Osteocyte (in vitro differentiated cells): ENCODE measurements at places on chromosomes 2 and 18. TPM values are rescaled to one million over a fixed set of nuclear protein-coding genes. Genes with fewer than 3 reads are reported as not detected.

The BCL11A gene
- 9.7 and 10.7 TPM in 2 replicates for total RNA-seq

The PLEKHH2 gene
- 17.4 and 19.6 TPM in 2 replicates for total RNA-seq

- no peak overlapping the region for H3K4me3 ChIP-seq
- peaks cover 24% of the 10 kb centered on the region for H3K4me1 ChIP-seq
- peaks cover 2% of the 10 kb centered on the region for H3K27me3 ChIP-seq
- no peak overlapping the region for H3K27ac ChIP-seq
- DNase-seq, result no peak
Measured at GRCh38 chr2:209476367-209477208, 52.7 kb downstream of the MAP2 start.

DNA sequence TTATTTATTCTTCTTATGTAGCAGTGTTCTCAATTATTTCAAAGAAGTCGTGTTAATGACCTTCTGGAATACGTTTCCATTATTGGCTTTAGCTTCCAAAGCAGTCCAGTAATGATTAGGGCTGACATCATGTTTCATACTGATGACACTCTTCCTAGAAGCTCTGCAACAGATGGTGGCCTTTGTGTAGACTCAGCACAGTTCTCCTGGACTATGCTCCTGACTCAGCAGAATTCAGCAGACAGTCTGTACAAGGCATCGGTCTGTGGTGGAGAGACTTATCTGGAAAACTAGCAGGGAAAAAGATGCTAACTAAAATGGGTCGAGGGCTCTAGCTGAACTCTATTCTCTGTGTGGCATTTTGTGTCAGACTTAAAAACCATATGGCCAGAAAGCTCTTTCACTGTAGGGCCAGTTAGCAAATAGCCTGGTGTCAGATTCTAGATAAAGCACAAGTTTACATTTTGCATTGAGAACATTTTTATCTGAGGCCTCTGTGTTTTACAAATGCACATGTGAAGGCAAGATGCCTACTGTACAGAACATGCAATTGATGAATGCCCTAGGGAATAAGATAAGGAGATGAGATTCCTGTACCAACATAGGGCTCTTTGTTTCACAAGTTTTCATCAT, 35.1 kb downstream of the GULP1 start:
- H3K36me3 ChIP-seq, result no peaks in the 10 kb centered on the region
- peaks cover 38% of the 10 kb centered on the region for H3K4me1 ChIP-seq
- H3K27me3 ChIP-seq, result no peaks in the 10 kb centered on the region
- DNase-seq, result no peak
- no peak overlapping the region for H3K4me3 ChIP-seq

GRCh38 chr2:54569745-54570301, 113.7 kb downstream of the SPTBN1 start:
- no peaks in the 10 kb centered on the region for H3K27me3 ChIP-seq
- H3K4me3 ChIP-seq, result no peak overlapping the region
- DNase-seq, result no peak
- peaks cover 74% of the 10 kb centered on the region for H3K4me1 ChIP-seq

- peaks cover 4% of the 10 kb centered on the region for H3K27me3 ChIP-seq
- H3K4me3 ChIP-seq, result no peak within 1 kb of the TSS
- no peak for DNase-seq
- peaks cover 35% of the 10 kb centered on the region for H3K4me1 ChIP-seq
- H3K36me3 ChIP-seq, result no peaks in the 10 kb centered on the region
- peak within 1 kb of the TSS; percentile 32 for H3K27ac ChIP-seq
Measured at GRCh38 chr2:85584354-85584856, at the start of gene VAMP5. VAMP5 (plus strand) TSS chr2:85584431; CDS start chr2:85584491, 60 bp downstream.

DNA sequence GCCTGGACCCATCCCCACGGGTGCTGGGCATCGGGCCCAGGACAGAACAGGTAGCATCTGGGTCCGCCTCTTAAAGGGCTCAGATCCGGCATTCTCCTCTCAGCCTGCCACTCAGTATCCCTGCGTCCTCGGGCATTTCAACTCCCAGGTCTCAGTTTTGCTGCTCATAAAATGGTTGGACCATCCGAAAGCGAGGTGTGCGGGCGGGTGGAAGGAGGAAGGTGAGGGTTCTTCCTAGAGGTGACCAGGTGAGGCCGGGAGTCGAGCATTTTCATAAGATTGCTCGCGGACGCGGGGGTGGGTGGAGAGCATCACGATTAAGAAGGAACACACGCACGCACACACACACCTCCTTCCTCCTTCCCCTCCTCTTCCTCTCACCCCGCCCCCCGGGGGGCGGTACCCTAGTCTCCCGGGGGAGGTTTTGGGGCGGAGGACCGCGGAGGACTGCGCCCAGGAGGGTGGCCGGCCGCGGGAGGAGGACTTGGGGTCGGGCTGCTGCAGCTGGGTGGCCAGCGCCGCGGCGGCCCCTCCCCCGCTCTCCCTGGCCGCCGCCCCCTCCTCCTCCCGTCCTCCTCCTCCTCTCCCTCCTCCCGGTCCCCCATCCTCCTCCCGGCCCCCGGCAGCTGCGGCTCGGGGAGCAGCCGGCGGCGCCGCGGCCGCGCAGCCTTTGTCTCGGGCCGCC, 97.9 kb upstream of the GPR45 start:
- H3K36me3 ChIP-seq, result no peaks in the 10 kb centered on the region
- no peak for DNase-seq
- H3K4me1 ChIP-seq, result peaks cover 12% of the 10 kb centered on the region
- peaks cover 50% of the 10 kb centered on the region for H3K27me3 ChIP-seq
- no peak overlapping the region for H3K27ac ChIP-seq

The RIF1 gene
- 36.7 and 39.3 TPM in 2 replicates for total RNA-seq

DNA sequence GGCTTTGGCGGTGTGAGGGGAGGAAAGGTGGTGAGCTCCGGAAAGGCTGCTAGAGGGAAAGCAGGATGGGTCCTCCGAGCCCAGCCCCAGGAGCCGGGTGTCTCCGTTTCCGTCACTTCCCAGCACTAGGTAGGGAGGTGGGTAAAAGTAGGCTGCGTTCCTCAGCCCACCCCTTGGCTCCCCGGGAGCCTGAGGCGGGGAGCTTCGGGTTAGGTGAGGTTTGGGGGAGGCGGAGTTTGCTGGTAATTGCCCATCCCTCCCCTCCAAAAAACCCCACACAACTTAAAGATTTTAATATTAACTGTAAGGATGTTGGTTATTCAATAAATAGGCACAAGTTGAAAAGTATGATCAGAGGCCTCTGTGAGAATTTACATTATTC, 552 bp upstream of the ATF2 start:
- H3K27me3 ChIP-seq, result no peaks in the 10 kb centered on the region
- H3K4me3 ChIP-seq, result peak overlapping the region; percentile 99
- DNase-seq, result no peak
- H3K27ac ChIP-seq, result peak overlapping the region; percentile 98

DNA sequence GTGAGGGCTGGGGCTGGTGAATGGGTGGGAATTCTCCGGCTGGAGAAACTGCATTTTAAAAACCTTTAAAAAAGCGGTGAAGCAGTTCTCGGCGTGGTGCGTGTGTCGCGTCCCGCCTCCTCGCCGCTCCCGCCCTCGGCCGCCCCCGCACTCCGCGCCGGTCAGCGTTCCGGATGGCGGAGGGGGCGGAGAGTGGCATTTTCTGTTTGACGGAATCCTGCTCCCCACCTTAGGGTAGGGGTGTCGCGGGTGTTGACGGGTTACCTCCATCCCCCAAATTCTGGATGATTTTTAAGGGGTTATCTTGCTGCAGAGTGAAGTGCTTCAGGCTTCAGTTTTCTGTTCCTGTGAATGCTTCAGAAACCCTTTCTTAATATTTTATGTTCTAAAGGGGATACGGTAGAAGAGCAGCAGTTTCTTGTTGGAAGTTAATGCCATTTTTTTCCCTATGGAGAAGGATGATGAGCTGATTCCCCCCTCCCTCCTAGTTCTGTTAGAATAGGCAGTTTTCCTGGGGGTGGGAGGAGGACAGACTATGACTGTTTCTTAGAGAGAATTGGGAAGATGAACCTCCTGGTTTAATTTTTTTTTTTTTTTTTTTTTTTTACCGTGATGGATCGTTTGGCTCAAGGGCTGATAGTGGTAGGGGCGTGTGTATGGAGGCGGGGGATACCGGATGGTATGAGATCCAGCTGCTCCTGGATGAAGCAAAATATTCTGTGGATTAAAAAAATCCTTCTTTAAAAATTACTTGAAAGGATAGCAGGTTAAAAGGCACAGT, 756 bp downstream of the ABI2 start:
- peak overlapping the region; percentile 90 for H3K27ac ChIP-seq
- H3K4me3 ChIP-seq, result peak overlapping the region; percentile 89
- H3K4me1 ChIP-seq, result peaks cover 30% of the 10 kb centered on the region

The FBXO41 gene
- 1.6 and 2.0 TPM in 2 replicates for total RNA-seq

The PTPRM gene
- total RNA-seq, result 105 and 117 TPM in 2 replicates

- peaks cover 13% of the 10 kb centered on the region for H3K27me3 ChIP-seq
- peaks cover 4% of the 10 kb centered on the region for H3K4me1 ChIP-seq
- no peak overlapping the region for H3K27ac ChIP-seq
- no peaks in the 10 kb centered on the region for H3K36me3 ChIP-seq
- no peak overlapping the region for H3K4me3 ChIP-seq
Measured at GRCh38 chr2:240351826-240352426, 83.5 kb upstream of the GPC1 start.

The OR6B2 gene
- not detected in 2 replicates for total RNA-seq

GRCh38 chr2:23489471-23490322, 104.7 kb downstream of the KLHL29 start:
- DNase-seq, result no peak
- H3K36me3 ChIP-seq, result no peaks in the 10 kb centered on the region
- H3K4me3 ChIP-seq, result no peak overlapping the region
- no peaks in the 10 kb centered on the region for H3K27me3 ChIP-seq

The NMUR1 gene
- not detected in 2 replicates for total RNA-seq

DNA sequence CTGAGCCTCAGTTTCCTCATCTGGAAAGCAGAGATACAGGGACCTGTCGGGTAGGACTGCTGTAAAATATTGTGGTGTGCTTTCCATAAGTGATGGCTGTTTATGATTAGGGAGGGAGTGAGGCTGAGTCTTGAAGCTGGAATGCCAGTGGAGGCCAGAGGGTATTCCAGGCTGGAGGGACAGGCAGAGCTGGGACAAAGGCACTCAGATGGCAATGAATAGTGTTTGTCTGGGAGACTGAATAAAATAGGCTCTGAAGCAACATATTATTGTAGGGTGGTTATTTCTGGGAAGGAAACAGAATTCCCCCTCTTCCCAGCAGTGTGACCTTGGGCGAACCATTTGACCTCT, 120.7 kb downstream of the INHBB start:
- DNase-seq, result no peak
- no peak overlapping the region for H3K4me3 ChIP-seq
- peaks cover 15% of the 10 kb centered on the region for H3K27me3 ChIP-seq
